ENCODE measurements at places on chromosomes 11 and 22.

DNA sequence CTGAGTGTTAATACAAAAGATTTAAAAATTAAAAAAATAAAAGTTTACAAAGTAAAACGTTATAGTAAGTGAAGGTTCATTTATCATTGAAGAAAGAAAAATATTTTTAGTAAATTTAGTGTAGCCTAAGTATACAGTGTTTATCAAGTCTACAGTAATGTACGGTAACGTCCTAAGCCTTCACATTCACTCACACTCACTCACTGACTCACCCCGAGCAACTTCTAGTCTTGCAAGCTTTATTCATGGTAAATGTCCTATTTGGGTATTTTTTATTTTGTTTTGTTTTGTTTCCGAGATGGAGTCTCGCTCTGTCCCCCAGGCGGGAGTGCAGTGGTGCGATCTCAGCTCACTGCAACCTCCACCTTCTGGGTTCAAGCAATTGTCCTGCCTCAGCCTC lies 8.8 kb downstream of the CASTOR1 start:
- DNase-seq = no peak

- DNase-seq = no peak
These were observed 1122.3 kb downstream of the BRD1 start for GRCh38 chr22:48705159-48705916.

DNA sequence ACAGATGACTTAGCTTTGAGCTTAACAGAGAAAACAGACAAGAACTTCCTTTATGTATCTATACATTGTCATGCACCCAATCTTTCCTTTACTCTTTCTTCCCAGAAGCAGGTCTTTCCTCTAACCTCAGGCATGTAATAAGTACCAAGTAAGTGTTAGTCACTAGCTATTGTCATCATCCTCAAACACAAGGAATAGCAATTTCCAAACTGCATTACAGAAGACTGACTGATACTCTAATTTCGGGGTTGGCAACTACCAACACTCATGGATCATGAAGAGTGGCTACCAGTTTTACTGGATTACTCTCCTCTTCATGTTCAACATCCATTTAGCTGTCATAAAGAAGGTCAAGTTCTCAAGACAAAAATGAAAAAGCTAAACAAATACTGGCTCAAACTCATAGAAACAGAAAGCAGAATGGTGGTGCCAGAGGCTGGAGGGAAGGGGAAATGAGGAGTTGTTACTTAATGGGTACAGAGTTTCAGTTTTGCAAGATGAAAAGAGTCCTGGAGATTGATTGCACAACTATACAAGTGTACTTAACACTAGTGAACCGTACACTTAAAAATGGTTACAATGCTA lies 111.6 kb downstream of the SIK3 start:
- no peak for DNase-seq

DNA sequence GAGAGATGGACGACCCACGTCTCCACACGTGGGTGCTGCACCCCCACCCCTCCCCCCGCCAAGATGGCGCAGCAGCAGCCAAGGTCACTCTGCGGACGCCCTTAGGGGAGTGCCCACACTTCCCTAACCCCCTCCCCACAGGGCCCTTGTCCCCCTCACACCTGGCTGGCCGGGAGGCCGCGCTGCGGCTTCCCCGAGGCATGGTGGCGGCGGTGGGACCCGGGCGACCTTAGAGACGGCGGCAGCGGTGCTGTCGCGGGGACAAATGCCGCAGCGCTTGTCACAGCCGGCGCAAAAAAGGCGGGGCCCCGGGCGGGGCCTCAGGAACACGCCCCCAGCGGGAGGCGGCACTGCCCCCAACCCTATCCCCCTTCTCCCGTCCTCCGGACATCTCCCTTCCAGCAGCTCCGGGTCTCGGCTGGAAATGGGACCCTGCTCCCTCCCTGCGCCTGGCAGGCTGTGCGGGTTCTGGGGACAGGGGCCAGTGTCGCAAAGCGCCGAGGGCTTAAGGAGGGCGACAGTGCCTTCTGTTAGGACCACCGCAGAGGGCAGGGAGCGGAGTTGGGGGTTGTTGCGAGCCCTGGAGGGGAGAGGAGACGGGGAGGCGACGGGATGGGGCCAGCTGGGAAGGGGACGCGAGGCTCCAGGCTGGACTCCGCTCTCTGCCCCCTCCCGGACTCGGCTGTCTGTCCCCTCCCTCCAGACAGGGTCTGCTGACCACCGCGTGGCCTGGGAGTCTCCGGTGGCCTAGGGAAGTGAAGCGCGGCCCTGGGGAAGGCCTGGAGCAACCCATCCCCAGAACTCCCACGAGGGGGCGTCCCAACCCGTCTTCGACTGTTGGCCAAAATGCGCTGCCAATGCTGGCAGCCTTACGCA lies at the start of gene CHCHD10:
TSS of gene CHCHD10 (minus strand) at position 300 of the 876 bp plus-strand sequence. CDS start at position 202, 98 bp downstream.
- peak; percentile 57 for DNase-seq

DNA sequence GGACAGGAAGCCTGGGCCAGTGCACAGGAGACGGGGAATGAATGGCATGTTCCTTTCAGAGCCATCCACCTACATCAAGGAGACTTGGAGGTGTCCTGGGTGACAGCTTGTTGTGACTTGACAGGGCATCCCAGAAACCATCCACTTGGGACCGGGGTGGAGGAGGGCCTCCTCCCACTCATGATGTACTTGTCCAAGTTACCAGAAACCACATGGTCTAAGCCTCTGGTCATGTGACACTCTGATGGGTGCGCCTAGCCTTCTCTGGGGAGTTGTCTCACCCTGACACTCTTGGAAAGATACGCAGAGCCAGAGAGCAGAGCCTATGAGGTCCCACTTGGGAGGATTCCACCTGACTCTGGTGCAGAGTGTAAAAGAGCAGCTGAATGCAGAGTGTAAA lies 21.6 kb upstream of the FXYD6 start:
- no peak for DNase-seq

GRCh38 chr22:43133401-43133800 lies 9.8 kb downstream of the MCAT start:
- DNase-seq = no peak

GRCh38 chr11:29641201-29641600 lies 375.6 kb downstream of the KCNA4 start:
- no peak for DNase-seq

- no peak for DNase-seq
These were observed 5.4 kb upstream of the TMEM86A start for GRCh38 chr11:18692941-18693760.

GRCh38 chr11:43223026-43223425 lies 88.8 kb upstream of the API5 start:
- DNase-seq = no peak

- no peak for DNase-seq
These were observed 28.8 kb downstream of the CHKA start for GRCh38 chr11:68092411-68092810.

GRCh38 chr11:20247591-20248007 lies 87.3 kb upstream of the DBX1 start:
- DNase-seq = no peak

DNA sequence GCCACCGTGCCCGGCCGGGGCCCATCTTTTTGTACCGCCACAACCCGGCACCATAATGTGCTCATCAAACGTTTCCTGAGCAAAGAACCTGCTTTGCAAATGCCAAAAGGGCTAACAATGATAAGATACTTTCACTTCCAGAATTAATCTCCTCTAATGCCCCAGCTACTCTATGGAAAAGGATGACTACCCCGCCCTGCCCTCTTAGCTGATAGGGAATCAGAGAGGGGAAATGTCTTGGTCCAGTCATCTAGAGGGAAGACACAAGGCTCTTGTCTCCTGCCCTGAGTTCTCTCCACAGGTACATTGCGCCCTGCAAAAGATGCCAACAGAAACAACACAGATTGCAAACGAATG lies 586 bp downstream of the TTLL1 start:
- no peak for DNase-seq

GRCh38 chr11:129249923-129250322 lies 57.8 kb upstream of the ARHGAP32 start:
- no peak for DNase-seq

- no peak for DNase-seq
These were observed 50.9 kb downstream of the CDON start for GRCh38 chr11:126011754-126012153.

DNA sequence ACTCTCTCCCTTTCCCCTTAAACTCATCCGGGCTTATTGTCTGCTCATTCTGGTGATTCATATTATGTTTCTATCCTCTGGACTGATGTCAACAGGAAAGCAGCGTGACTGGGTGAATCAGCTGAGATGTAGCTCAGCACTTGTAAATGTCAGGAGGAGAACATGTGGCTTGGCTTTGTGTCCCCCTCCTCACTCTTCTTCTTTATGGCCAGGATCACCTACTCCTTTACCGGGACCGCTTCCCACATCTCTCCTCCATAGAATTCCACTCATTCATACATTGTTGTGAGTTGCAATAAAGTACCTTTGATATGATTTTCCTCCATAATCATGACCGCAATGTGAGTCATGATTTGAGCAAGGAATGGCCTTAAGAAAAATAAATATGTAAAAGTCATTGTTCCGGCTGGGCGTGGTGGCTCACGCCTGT lies 15.8 kb upstream of the SYN3 start:
- DNase-seq = no peak

GRCh38 chr11:42075180-42075579 lies 615.7 kb upstream of the LRRC4C start:
- DNase-seq = no peak
